CD4-positive, alpha-beta memory T cell (primary cell): ENCODE measurements at places on chromosomes 4 and X. TPM values are rescaled to one million over a fixed set of nuclear protein-coding genes. Genes with fewer than 3 reads are reported as not detected.
A peak's percentile ranks its signal among the peaks of the same experiment; 100 is the strongest.

DNA sequence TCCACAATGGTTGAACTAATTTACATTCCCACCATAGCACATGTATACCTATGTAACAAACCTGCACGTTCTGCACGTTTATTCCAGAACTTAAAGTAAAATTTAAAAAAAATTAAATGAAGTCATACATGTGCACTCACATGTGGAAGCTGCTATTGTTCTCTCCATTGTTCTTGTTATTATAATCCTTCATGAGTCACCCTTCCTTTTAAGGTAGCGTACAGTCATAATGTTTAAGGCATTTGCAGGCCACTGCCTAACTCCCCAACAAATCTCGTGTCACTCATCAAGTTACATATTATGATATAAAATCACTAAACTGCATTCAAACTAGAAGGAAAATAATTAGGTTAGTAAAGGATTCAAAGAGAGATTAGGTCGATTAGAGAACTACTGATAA lies 63.6 kb downstream of the SLC7A11 start:
- DNase-seq = no peak
- H3K4me3 ChIP-seq = no peak overlapping the region
- no peak overlapping the region for H3K27ac ChIP-seq

GRCh38 chr4:56698329-56698728 lies 17.2 kb upstream of the HOPX start:
- H3K27me3 ChIP-seq = peaks cover 5% of the 10 kb centered on the region
- H3K36me3 ChIP-seq = no peaks in the 10 kb centered on the region
- no peak overlapping the region for H3K27ac ChIP-seq

DNA sequence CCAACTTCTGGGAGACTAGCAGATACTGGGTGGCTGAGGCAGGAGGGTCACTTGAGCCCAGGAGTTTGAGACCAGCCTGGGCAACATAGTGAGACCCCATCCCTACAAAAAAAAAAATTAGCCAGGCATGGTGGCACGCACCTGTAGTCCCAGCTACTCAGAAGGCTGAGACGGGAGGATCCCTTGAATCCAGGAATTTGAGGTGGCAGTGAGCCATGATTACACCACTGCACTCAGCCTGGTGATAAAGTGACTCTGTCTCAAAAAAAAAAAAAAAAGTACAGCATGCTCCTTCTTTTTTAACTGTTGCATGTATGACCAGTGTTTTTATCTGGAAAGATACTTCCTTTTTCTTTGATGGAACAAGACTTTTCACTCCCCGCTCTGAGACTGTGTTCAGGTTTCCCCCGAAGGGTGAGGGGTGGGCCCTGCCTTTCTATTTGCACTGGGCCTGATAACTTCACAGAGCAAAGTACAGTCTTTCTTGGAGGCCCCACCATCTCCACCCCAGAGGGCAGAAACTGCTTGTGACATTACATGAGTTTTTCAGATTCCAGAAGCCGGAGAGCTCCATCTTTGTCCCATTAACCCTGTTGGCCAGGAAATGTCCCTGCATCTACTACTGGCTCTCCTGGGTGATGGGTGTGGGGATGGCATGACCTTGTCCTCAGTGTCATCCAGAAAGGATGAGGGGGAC lies 35.2 kb downstream of the NYX start:
- H3K27me3 ChIP-seq = no peaks in the 10 kb centered on the region
- H3K4me1 ChIP-seq = no peaks in the 10 kb centered on the region
- no peak overlapping the region for H3K27ac ChIP-seq
- no peak overlapping the region for H3K4me3 ChIP-seq

GRCh38 chr4:77600521-77601451 lies 4.8 kb upstream of the CXCL13 start:
- H3K27ac ChIP-seq = no peak overlapping the region
- H3K27me3 ChIP-seq = no peaks in the 10 kb centered on the region
- DNase-seq = peak; percentile 12
- no peaks in the 10 kb centered on the region for H3K4me1 ChIP-seq

GRCh38 chr4:139175646-139176301 lies 1.2 kb downstream of the ELF2 start:
- H3K27me3 ChIP-seq = no peaks in the 10 kb centered on the region
- H3K4me1 ChIP-seq = peaks cover 17% of the 10 kb centered on the region
- H3K4me3 ChIP-seq = peak overlapping the region; percentile 61
- no peak for DNase-seq
- no peaks in the 10 kb centered on the region for H3K36me3 ChIP-seq

DNA sequence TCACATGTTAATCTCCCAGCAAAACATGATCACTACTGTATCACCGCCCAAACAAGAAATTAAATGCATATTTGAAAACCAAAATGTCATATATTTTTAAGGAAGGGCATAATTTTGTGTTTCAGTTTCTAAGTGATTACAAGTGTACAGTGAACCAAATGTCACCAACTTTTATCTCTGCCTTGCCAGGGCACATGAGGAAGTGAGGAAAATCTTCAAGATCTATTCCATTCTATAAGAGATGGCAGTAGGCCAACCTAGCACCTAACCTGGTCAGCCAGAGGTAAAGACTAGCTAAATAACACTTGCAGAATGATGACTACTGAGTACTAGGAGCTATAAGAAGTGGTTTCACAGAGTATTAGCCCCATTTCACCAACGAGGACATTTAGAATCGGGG lies 107.2 kb downstream of the ATP11C start:
- H3K4me1 ChIP-seq = no peaks in the 10 kb centered on the region
- no peak overlapping the region for H3K4me3 ChIP-seq
- DNase-seq = no peak

- no peaks in the 10 kb centered on the region for H3K4me1 ChIP-seq
- H3K27me3 ChIP-seq = no peaks in the 10 kb centered on the region
- no peak for DNase-seq
- peaks cover 28% of the 10 kb centered on the region for H3K36me3 ChIP-seq
These were observed 104.2 kb upstream of the TLR2 start for GRCh38 chr4:153579872-153580271.

DNA sequence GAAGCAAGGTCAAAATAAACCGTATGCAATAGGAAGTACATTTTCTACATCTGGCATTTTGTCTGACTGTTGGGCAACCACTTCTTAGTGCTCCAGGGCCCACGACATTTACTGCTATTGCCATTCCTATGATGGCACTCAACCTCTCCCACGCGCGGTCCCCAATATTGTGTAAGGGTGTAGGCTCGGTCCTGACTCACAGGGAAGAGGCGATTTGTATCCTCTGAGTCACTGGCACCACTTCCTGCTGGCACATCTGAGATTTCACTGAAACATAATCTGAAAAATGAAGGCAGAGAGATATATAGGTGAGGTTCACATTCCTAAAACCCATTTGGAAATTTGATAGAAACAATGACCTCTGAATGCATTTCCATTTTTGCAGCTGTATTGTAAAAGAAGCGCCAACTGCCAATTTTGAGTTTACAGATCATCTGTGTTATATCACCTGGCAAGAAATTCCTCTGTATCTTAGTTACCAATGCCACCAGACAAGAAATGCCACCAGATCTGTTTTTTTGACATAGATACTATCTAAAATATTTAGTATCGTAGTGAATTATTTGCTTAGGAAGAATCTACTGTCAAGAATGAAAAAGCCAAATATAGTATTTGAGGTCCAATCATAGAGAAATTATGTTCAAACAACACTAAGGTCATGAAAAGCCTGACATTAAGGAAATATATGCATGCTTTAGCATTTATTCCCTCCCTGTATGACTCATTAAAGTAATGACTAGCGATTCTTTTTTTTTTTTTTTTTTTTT lies 9.8 kb downstream of the EREG start:
- no peak overlapping the region for H3K27ac ChIP-seq
- no peaks in the 10 kb centered on the region for H3K36me3 ChIP-seq
- H3K4me1 ChIP-seq = no peaks in the 10 kb centered on the region
- no peaks in the 10 kb centered on the region for H3K27me3 ChIP-seq
- DNase-seq = no peak
- H3K4me3 ChIP-seq = no peak overlapping the region

DNA sequence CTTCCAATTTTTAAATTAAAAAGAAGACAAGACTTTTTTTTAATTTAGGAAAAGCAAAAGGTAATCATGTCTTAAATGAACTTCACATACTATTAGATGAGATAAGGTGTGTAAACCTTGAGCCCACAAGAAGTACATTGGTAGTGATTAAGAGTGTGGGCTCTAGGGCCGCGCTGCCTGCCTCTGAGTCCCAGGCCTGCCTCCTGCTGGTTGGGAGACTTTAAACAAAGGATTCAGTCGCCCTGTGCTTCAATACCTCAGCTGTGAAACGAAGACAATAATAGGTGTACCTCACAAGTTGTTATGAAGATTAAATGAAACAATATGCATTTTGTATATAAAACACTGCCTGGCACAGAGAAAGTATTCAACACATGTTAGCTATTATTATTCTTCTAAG lies 95.9 kb upstream of the MYOZ2 start:
- H3K27ac ChIP-seq = no peak overlapping the region
- no peak overlapping the region for H3K4me3 ChIP-seq
- DNase-seq = no peak
- no peaks in the 10 kb centered on the region for H3K36me3 ChIP-seq
- no peaks in the 10 kb centered on the region for H3K27me3 ChIP-seq

- DNase-seq = no peak
- H3K36me3 ChIP-seq = no peaks in the 10 kb centered on the region
- no peak overlapping the region for H3K4me3 ChIP-seq
- H3K4me1 ChIP-seq = no peaks in the 10 kb centered on the region
- no peaks in the 10 kb centered on the region for H3K27me3 ChIP-seq
- no peak overlapping the region for H3K27ac ChIP-seq
These were observed 22.4 kb upstream of the F9 start for GRCh38 chrX:139508099-139508498.

GRCh38 chrX:154515090-154515965 lies 704 bp downstream of the FAM3A start:
- H3K27me3 ChIP-seq = no peaks in the 10 kb centered on the region
- peak; percentile 16 for DNase-seq
- peak overlapping the region; percentile 81 for H3K27ac ChIP-seq
- H3K4me1 ChIP-seq = peaks cover 18% of the 10 kb centered on the region

- no peaks in the 10 kb centered on the region for H3K36me3 ChIP-seq
- no peaks in the 10 kb centered on the region for H3K4me1 ChIP-seq
- DNase-seq = no peak
- no peak overlapping the region for H3K27ac ChIP-seq
These were observed 54.2 kb upstream of the GRID2 start for GRCh38 chr4:92249541-92249940.

DNA sequence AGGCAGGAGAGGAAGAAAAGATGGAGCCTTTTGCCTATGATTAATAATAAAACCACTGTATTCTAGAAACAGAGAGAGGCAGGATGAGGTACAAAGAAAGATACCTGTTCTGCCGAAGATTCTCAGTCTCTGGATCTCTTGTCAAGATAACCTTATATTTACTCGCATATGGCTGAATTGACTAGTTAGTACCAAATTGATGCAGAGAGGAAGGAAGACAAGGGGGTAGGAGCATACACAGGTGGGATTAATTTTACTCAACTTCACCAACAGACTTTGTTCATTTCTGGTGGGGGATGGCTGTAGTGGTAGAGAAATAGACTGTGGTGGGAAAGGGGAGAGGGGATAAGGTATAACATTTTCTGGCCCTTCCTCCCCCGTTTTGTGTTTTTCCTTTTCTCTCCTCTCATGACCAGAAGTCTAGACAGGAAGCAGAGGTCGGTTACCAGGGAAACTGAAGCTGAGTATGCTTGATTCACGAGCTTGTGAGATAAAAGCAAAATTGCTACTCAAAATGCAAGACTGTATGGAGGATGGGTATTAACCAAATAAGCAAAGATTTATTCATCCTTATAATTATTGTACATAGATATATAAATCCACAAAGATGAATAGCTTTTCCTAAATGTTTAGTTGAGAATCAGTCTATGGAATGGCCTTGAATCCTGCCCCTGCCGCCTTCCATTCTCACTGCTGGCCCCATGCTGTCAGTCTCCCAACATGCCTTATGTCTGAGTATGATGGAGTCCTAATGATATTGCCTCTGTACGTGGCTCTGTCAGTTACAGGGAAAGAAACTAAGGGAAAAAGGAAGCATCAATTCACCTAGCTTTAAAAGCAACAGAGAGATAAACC lies 17.8 kb upstream of the PAGE2B start:
- H3K4me3 ChIP-seq = no peak overlapping the region
- DNase-seq = peak; percentile 28
- H3K27me3 ChIP-seq = no peaks in the 10 kb centered on the region
- no peaks in the 10 kb centered on the region for H3K36me3 ChIP-seq

The MAGEA10 gene
- not detected for total RNA-seq

The PHF8 gene
- total RNA-seq = 65.1 TPM

The AFM gene
- total RNA-seq = not detected

The KLB gene
- total RNA-seq = not detected
